NCI-H69 (cell line): ENCODE measurements at places on chromosomes 2 and 18.

GRCh38 chr2:10546975-10547391, 98.9 kb upstream of the ODC1 start:
- DNase-seq: no peak

- peak; percentile 31 for DNase-seq
Measured at GRCh38 chr18:66819235-66819634, 215.3 kb upstream of the CDH19 start.

DNA sequence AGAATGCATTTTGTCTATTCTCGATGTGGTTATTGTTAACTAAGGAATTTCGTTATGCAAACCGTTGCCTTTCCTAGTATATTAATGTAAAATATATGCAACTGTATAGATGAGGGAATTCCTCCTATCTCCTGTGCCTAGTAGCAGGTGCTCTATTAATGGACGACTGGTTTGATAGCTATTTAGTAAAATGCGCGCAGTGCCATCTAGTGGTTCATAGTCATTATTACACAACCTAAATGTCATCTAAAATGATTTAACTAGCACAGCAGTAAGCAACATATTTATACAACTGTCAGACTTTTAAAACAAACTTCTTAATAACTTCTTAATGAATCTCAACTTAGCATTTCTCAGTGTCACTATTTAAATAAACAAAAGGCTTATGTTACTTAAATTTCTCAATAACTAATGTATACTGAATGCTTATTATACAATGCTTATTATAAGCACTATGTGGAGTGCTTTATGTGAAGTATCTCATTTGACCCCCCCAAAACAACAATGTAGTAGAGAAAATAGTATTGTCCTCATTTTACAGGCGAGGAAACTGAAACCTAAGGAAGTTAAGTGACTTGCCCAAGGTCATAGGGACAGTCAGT, 77.9 kb downstream of the DTNA start:
- DNase-seq: peak; percentile 91

DNA sequence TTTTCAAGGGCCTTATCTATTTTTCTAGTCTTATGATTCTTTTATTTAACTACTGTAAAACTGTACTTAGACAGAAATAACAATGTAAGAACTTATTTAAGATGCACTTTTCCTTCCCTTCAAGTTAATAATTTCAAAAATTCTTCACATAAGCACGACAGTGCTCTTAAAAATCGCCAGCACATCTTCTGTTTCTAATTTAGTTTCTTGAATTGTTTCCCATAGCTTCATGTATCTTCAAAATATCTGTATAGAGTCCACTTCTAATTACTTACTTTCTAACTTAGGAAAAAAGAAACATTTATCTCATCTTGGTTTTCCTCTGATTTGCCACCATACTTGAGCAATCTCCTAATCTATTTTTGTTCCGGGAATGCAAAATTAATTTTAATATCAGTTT, 196.1 kb downstream of the BABAM2 start:
- DNase-seq: no peak

- no peak for DNase-seq
Measured at GRCh38 chr18:577643-578375, 2.4 kb upstream of the CETN1 start.

DNA sequence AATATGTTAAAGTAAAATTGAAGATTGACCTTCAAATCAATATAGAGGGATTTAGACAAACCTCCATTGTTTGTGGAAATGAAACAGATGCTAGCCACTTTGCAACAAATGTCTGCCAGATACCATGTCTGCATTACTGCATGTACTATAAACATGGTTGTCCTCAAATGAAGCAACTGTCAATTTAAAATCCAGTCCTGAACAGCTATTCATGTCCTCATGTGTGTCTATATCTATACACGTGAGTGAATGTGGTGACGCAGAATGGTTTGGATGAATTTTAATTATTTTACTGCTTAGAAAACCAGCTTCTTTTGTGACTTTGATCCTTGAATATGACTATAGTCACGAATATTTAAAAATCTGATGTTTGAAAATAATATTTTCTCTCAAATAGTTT, 71.5 kb downstream of the NYAP2 start:
- DNase-seq: peak; percentile 41

- DNase-seq: no peak
Measured at GRCh38 chr2:176150584-176151441, 537 bp upstream of the HOXD4 start.

DNA sequence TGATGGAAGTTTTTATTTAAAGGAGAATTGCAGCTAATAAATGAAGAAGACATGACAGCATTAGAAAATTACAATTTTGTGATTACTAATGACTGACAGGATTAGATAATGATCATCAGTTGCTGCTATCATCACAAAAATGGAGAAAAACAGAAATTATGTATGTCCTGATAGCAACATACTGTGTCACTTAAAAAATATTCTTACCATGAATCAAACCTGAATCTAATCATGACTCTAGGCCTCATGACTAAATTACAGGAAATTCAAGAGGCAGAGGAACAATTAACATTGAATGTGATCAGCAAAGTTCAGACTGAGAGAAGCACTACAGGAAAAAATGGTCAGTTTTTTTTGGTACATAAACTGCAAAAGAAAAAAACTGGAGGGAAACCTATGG, 147.8 kb downstream of the PMAIP1 start:
- DNase-seq: no peak

- peak; percentile 92 for DNase-seq
Measured at GRCh38 chr18:4352746-4353551, 102.2 kb downstream of the DLGAP1 start.

DNA sequence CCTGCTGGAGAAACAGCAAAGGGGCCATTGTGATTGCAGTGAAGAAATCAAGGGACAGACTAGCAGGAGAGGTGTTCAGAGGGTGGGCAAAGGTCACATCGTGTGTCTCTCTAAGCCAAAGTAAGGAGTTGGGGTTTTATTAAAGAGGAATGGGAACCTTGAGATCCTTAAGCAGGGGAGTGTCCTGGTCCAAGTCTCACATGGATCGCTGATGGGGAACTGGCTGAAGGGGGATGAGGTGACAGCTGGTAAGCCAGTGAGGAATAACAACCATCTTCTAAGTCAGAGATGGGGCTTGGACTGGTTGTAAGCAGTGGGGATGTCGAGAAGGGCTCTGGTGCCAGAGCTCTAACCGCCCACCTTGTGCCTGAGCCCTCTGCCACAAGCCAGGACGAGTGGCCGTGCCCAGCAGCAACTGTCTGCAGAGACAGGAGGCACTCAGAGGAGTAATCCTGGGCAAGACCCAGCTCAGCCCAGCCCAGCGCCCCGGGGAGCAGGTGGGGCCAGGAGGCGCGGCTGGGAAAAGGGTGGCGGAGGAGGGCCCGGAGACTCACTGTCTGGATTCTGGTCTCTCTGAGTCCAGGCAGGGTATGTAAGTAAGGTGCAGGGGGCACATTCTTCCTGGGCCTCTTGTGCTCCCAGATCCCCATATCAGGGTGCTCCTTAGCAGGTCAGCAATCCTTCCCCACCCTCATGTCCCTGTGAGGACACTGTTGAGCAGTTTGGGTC, 13.7 kb downstream of the WNT10A start:
- peak; percentile 57 for DNase-seq

- peak; percentile 38 for DNase-seq
Measured at GRCh38 chr18:45136381-45137086, 455.8 kb downstream of the SETBP1 start.

GRCh38 chr2:44285174-44285573, 9.9 kb downstream of the SLC3A1 start:
- DNase-seq: no peak

DNA sequence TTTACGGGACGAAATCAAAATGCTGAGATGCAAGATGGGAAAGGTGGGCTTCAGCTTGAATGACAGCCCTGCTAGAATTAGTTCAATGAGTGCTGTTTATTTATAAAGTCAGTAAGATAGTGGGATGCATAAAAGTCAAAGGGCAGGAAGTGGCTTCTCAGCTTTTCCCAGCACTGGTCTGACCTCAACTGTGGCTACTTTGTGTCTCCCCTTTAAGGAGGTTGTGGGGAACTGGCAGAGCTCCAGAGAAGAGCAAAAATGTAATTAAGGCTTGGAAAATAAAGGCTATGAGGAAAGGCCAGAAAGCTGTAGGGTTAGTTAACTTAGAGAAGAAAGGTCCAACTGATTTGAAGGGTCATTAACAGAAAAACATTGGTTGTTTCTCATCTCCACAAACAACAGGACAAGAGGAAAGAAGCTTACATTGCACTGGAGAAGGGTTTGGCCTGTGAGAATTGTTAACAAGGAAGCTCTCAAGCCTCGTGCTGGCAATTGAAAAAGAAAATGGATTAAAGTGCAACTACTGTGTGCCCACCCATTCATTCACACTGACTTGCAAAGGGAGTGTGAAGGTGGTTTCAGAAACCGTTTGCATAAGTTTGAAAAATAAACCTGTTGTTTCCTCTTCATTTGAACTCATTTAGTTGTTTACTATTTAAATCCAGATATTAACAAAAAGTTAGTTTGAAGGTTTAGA, 68.8 kb upstream of the CD28 start:
- no peak for DNase-seq

GRCh38 chr2:230868161-230868946, 3.6 kb downstream of the ITM2C start:
- DNase-seq: peak; percentile 73

- no peak for DNase-seq
Measured at GRCh38 chr18:11115276-11115675, 34.1 kb downstream of the PIEZO2 start.

DNA sequence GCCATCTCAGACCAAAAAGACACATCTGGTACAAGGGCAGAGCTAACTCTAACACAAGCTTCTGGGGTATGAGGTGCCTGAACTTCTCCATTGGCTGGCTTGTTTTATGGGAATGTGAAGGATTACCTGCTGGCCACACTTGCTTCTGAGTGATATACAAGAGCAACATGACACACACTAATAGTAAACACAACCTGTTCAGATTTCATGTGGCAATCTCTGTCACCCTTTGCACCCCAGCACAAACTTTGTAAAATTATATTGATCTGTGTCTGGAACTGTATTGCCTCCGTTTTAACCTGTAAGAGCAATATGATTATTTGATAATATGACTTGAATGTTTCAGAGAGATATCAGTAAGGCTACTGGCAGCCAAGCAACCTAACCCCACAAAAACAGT, 276.7 kb downstream of the CCDC85A start:
- no peak for DNase-seq

- DNase-seq: no peak
Measured at GRCh38 chr2:12050396-12050795, 304.0 kb downstream of the LPIN1 start.
